Osteoblast (primary cell): ENCODE measurements at places on chromosomes 1 and 21. TPM values are rescaled to one million over a fixed set of nuclear protein-coding genes. Genes with fewer than 3 reads are reported as not detected.
A peak's percentile ranks its signal among the peaks of the same experiment; 100 is the strongest.

The TRIM67 gene
- total RNA-seq, result 0.29 and 0.36 TPM in 2 replicates

The ABCG1 gene
- total RNA-seq, result under 0.01 and 0.72 TPM in 2 replicates

The SLC35E2B gene
- 33.0 and 38.4 TPM in 2 replicates for total RNA-seq

DNA sequence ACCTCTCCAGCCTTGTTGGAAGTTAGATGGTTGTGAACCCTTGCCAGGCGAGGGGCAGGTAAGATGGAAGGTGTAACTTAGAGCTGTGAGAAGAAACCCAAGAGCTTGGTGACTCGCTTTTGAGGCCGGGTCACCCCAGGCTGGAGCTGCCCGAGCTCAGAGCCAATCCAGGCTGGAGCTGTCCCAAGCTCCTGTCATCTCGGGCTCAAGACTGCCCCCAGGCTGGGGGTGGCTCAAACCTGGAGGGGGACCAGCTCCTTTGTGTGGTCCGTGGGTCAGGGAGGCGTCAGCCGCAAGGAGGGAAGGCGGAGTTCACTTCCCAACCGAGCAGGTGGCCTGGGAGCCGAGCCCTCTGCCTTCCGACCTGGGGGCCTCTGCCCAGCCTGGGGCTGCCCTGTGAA lies 2.0 kb downstream of the HUNK start:
- DNase-seq, result no peak

DNA sequence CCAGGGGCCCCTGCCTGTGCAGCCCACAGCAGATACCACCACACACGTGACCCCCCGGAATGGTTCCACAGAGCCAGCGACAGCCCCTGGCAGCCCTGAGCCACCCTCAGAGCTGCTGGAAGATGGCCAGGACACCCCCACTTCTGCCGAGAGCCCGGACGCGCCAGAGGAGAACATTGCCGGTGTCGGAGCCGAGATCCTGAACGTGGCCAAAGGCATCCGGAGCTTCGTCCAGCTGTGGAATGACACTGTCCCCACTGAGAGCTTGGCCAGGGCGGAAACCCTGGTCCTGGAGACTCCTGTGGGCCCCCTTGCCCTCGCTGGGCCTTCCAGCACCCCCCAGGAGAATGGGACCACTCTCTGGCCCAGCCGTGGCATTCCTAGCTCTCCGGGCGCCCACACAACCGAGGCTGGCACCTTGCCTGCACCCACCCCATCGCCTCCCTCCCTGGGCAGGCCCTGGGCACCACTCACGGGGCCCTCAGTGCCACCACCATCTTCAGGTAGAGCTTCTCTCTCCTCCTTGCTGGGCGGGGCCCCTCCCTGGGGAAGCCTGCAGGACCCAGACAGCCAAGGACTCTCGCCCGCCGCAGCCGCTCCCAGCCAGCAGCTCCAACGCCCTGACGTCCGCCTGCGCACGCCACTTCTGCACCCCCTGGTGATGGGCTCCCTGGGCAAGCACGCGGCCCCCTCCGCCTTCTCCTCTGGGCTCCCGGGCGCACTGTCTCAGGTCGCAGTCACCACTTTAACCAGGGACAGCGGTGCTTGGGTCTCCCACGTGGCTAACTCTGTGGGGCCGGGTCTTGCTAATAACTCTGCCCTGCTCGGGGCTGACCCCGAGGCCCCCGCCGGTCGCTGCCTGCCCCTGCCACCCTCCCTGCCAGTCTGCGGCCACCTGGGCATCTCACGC lies 51.0 kb downstream of the COL18A1 start:
- DNase-seq, result peak; percentile 83

DNA sequence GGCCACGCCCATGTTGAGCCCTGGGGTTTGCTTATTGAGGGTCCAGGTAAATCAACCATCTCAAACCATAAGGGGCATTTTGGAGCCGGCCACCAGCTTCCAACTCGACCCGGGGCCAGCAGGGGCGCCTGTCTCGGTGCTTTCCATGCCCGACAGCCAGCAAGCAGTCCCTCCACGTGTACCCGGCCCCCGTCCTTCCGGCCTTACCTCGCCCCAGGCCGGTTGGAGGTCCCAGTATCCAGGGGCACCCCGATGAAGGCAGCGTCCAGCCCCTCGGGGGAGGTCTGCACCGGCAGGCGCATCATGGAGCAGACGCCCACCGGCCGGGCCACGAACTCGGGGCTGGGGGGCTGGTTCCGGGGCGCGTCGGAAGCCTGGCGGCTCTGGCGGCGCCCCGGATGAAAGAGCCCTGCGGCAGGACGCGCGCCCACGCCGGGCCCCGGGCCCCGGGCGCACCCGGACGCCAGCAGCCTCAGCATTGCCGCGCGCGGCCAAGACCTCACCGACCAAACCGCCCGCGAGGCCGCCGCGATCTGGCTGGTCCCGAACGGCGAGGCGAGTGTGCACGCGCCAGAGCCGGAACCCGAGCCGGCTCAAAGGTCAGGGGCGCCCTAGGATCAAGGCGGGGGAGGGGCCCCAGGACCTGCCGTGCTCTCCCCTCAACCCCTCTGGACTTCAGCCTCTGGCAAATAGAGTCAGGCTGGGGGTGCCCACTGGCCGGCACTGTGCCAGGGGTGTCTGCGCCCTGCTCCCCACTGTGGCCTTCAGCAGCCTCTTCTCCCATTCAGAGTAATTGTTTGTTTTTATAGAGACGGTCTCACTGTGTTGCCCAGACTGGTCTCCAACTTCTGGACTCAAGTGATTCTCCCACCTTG lies at the start of gene AGMAT:
AGMAT (minus strand) TSS at position 563 of the 875 bp plus-strand sequence; CDS start at position 479, 84 bp downstream.
- DNase-seq, result peak; percentile 95

- DNase-seq, result peak; percentile 93
Measured at GRCh38 chr1:32180186-32181060, 948 bp downstream of the TXLNA start.
